ENCODE measurements at places on chromosomes 2 and 18. TPM values are rescaled to one million over a fixed set of nuclear protein-coding genes. Genes with fewer than 3 reads are reported as not detected.

- no peak for DNase-seq
Observed at GRCh38 chr2:145818890-145819504, 1299.1 kb upstream of the ZEB2 start.

DNA sequence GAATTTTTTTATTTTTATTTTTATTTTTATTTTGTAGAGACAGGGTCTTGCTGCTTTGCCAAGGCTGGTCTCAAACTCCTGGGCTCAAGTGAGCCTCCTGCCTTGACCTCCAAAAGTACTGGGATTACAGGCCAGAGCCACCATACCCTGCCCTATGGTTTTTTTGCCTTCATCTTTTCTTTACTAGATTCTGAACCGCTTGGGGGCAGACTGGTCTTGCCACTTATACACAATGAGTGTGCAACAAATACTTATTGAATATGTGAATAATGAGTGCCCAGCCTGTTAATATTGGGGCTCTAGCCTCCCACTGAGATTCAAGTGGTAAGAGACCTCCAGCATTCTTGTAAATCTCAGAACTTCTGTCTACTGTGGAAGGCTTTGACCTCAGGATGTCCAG is 3.9 kb downstream of the NCK2 start:
- DNase-seq, result peak; percentile 43

GRCh38 chr2:59249441-59250306 is 1008.5 kb upstream of the FANCL start:
- peak; percentile 77 for DNase-seq

Gene ELOA2
- not detected for total RNA-seq

GRCh38 chr2:49278141-49278540 is 123.8 kb upstream of the FSHR start:
- DNase-seq, result no peak

- DNase-seq, result no peak
Observed at GRCh38 chr2:216119986-216120385, 10.8 kb downstream of the XRCC5 start.

DNA sequence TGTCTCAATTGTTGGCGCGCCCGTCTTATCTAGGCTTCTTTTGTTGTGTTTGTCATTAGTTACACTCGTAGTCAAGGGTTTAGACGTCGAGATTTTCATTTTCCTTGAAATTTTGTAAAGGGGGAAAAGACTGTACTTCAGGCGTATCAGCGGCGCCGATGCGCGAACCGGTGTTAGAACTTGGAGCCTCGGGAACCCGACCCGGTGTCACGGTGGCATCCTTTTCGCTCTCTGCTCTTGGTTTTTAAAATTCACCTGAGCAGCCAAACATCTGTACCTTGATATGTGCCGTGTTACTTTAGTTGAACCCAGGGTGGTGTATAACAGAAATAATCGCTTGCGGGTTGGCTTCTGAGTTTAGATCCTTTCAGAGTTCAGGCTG is 643 bp downstream of the RMC1 start:
- DNase-seq, result no peak

- no peak for DNase-seq
Observed at GRCh38 chr2:20433946-20434553, 12.8 kb upstream of the RHOB start.
